ENCODE measurements at places on chromosomes 2 and 18.

DNA sequence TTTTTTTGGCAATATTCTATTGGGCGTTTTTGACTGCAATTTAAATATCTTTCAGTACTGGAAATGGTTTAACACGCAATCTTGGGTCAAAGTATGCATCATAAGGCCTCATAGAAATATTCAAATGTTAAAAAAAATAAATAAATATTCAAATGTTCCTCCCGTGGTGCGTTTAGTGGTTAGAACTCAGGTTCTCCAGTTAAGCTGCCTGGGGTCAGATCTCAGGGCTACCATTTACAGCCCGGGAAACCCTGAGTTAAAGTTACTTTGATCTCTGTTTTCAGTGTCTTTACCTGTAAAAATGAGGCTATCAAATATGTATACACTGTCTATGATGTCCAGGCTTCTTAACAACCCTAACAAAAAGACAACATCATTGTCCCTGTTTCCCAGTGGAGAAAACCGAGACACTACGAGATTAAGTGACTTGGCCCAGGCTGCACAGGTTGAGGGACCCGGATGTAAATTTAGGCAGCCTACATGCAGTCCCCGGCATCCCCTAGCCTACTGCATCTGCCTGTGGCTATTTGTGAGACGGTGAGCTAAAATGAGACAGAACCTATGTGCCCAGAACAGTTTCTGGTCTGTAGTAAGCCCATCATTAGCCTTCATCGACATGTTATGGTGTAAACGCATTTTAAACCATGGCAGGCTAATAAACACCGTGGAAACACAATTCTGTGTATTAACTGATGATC, 1.7 kb downstream of the FHL2 start:
- no peak for DNase-seq

DNA sequence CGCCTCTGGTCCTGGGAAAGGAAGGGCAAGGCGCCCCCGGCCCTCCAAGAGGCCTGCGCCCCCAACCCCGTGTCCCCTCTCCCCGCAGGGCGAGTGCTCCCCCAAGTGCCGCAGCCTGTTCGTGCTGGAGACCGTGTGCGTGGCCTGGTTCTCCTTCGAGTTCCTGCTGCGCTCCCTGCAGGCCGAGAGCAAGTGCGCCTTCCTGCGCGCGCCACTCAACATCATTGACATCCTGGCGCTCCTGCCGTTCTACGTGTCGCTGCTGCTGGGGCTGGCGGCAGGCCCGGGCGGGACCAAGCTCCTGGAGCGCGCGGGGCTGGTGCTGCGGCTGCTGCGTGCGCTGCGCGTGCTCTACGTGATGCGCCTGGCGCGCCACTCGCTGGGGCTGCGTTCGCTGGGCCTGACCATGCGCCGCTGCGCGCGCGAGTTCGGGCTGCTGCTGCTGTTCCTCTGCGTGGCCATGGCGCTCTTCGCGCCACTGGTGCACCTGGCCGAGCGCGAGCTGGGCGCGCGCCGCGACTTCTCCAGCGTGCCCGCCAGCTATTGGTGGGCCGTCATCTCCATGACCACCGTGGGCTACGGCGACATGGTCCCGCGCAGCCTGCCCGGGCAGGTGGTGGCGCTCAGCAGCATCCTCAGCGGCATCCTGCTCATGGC, 52.4 kb downstream of the SLC66A2 start:
- no peak for DNase-seq

DNA sequence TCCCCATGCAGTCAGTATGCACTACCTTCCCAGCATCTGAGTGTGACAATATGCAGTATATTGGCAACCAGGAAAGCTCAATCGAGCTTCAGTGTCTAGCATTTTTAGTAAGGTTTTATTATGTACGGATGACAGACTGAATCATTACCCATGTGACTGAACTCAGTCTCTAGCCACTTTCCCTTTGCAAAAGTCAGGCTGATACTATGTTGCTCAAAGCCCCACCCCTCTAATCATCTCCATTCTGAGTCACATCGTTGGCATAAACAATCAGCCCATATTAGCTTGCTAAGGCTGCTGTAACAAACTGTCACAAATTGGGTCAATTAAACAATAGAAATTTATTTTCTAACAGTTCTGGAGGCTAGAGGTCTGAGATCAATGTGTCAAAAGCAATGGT, 25.8 kb upstream of the SRD5A2 start:
- DNase-seq, result peak; percentile 3

- DNase-seq, result no peak
Observed at GRCh38 chr2:161147856-161148255, 12.4 kb upstream of the TANK start.

DNA sequence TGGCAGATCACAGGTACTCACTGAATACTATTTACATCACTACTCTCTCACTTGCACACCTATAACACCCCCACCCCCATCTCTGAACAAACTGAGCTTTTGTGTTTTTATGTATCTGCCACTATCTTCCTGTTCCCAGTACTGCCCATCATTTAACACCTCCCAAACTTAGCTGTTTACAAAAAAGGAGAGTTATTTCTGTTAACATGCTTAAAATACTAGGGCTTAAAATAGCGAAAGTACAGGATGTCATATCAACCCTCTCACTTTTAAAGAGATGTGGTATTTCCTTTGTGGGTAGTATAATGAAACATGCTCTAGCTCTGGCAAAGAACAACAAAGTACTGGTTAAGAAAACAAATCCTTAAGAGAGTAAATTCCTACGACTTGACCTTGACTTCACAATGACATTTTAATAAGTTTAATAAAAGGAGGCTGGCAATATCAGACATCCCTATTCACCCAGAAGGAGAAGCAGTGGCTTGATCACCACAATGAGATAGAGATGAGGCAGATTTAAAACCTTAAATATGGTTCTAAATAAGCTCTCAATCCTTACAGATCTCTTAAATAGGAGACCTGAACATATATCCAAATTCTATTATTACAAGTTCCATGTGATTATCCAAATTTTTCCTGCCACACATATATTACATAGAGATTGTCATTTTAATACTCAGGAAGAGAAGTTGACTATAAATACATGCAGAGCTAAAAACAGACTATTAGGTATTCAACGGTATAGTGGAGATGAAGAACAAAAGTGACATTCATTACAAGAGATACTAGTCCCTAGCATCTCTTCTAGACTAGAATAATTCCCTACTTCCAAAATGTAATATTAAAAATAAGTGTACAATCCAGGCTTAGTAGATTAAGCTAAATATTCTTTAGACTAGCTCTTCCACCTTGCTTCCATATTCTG, 36.9 kb downstream of the TRAK2 start:
- DNase-seq, result no peak
